Activated gamma-delta T cell (primary cell): ENCODE measurements at places on chromosomes 12 and 14.

DNA sequence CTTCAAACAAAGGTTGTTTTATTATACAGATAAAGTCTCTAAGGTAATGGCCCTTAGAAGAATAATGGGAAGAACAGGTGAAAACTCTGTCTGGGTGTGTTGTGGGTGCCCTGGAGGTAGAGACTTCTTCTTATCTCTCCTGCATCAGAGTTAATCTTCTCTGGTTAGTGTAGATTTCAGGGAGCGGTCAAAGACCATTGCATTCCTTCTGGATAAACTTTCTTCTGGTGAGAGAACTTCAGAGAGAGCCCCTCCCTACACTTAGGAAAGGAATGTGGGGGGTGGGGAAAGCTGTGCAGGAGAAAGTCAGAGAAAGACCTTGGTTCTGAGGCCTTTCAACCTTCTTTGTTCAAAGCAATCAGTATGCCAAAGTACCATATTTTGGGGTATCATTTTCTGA is 658.5 kb downstream of the DIO2 start:
- no peak for DNase-seq

- DNase-seq: no peak
Observed at GRCh38 chr12:86331012-86331411, 74.8 kb upstream of the MGAT4C start.

- DNase-seq: no peak
Observed at GRCh38 chr12:66393890-66394289, 91.6 kb downstream of the HELB start.

DNA sequence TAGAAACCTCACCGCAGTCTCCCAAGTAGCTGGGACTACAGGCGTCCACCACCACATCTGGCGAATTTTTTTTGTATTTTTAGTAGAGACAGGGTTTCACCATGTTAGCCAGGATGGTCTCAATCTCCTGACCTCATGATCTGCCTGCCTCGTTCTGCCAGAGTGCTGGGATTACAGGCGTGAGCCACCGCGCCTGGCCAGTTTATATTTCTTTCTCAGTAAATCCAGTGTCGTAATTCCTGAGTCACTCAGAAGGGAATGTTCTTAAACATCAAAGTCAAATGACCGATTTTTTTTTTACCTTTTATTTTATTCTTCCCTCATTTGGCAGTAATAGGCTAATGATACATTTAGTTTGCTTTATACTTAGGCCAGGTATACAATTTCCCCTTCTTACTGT is 80.5 kb downstream of the FBXO33 start:
- no peak for DNase-seq

- DNase-seq: no peak
Observed at GRCh38 chr12:108611884-108612415, 14.1 kb upstream of the TMEM119 start.

DNA sequence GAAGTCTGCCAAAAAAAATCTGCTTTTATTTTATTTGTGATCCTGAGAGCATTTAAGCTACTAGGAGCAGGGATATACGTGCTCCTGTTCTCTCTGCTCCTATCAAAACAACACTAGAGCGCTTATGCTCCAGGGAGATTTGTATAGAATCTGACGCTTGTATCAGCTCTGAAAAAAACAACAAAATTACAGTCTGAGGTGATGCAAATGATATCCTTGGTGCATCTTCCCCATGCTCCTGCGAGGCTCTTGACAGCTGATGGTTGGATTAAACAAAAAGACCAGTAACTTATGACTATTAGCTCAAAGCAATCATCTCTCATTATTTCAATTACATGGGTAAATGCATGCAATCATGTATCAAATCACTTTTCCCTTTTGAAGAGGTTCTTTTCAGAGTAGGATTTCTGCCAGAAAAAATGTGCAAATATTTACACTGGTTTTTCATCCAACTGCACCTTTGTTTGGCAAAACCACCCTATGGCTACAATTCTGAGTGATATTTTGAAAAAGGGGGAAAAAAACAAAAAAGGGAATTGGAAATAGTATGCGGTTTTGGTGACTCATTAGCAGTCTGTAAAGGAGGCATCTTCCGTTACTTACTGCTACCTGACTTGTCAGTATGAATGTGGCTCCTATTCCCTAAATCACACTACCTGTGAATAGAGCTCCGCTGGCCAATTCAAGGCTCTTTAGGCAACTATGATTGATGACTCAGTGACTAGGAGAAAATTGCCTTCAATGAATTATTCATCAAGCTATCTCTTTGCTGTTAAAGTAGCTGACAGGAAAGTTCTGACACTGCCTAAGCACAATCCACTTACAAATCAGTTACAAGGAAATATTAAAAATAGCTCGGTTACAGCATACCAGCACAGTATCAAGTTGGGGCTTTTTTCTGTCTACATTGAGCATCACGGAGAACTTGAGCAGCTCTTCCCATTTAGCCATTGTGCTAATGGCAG is 450.0 kb downstream of the FOXG1 start:
- no peak for DNase-seq
